ENCODE measurements at places on chromosomes 2 and 18.

- DNase-seq, result no peak
These were observed 786.0 kb upstream of the SLC39A10 start for GRCh38 chr2:194870974-194871535.

DNA sequence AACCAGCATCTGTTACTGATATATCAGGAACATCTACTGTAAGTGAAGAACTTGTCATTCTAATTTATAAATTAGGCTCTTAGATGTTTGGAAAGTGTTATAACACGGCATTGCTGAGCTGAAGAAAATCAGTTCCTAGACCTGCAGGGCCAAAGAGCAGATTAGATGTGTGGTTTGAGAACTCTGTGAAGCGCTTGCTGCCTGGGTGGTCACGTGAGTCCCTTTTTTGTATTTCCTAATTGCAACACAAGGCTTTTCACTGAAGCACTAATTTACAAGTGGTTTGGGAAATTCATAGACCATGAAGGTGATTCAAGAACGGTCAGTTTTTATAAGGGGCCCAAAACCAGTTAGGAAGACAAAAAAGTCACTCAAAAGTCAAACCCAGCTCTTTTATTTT lies 106.9 kb upstream of the SP3 start:
- no peak for DNase-seq

DNA sequence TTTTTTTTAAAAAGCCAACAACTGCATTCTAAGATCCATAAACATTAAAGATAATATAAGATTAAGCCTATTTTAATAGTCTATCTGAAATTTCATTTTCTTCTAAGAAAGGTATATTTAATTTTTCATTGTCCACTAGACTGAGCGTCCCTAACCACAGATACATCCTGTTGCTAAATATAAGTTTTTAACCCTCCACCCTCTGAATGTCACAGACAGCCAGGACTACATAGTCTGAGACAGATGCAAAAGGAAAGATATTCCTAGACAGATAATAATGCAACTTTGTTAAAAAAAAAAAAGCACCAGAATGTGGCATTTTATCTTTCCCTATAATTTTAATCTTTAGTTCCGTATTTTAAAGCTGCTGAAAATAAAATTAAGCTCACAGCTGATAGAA lies 114.6 kb downstream of the ZEB2 start:
- DNase-seq, result no peak

DNA sequence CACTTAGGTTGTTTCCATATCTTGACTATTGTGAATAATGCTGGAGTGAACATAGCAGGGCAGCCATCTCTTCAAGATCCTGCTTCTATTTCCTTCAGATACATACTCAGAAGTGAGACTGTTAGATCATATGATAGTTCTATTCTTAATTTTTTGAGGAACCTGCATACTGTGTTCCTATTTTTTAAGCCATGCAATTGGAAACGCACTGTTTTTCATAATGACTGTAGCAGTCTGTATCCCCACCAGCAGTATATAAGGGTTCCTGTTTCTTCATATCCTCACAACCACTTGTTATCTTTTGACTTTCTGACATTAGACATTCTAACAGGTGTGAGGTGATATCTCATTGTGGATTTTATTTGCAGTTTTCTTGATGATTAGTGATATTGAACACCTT lies 15.5 kb downstream of the NEURL3 start:
- DNase-seq, result no peak

- DNase-seq, result no peak
These were observed 27.6 kb downstream of the INPP5D start for GRCh38 chr2:233087713-233088112.

DNA sequence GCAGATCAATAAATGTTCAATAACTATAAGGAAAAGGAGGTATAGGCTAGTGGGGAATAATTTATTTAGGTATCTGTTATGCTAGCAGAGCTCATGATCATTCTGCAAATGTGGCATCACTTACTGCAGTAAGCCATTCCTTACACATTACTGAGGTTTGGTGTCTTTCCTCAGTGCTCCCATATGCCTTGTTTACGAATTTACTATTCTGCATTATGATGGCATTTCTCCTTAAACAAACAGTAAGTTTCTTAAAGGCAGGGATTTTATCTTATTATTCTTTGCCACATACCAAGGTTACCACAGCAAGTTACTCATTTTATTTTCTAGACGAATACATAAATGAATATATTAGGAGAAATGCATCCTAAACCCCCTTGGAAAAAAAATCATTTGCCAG lies 88.4 kb downstream of the DSEL start:
- DNase-seq, result no peak

DNA sequence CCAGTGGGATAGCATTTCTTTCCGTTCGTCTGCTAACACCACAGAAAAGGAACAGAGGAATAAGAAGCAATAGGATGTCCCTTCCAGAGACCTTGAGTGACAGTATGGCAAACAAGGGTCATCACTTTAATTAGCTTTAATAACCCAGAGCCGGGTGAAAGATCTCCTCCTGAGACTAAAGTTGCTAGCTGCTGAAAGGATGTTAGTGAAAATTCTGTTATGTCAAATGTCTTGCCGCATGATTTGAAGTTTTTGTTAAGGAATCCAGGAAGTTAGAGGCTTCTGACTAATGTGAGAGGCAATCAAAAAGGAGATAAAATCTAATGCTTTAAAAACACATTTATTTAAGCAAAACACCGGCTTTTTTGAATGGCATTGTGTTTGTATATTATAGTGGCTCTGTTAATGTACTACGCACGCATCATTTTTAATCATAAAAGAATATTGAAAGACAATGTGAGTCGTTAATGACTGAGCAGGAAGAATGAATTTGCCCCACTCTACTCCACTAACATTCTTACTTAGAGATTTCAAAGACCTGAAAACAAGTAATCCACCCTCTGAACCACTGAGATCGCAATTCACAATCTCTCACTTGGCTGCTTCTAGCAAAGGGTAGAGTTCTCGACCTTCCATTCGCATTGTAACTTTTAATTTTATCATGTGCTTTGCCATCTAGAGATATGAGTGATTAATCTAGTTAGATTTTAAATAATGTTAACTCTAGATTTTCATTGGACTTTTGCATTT lies 536.6 kb downstream of the LRRTM4 start:
- no peak for DNase-seq

- no peak for DNase-seq
These were observed 31.8 kb upstream of the IMP4 start for GRCh38 chr2:130310881-130311280.

DNA sequence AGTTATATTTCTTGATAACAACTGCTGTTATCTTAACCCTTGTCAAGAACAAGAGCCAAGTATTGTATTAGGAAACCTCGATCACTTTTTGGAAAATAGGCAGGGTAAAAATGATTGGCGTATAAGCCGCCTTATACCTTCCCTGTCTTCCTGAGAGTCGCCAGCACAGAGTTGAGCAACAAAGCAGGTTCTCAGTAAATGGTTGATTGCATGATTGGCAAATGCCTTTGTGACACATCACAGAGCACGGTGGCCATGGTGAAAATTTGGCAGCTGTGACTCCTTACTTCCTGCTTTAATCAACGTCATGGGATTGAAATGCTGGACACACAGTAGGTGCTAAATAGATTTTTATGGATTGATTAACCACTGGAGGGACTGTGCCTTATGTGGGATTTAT lies 3.9 kb upstream of the KLHL29 start:
- DNase-seq, result peak; percentile 50

GRCh38 chr2:200101922-200102321 lies 146.5 kb downstream of the MAIP1 start:
- DNase-seq, result no peak

GRCh38 chr18:13603304-13604019 lies 122.9 kb downstream of the FAM210A start:
- DNase-seq, result no peak

DNA sequence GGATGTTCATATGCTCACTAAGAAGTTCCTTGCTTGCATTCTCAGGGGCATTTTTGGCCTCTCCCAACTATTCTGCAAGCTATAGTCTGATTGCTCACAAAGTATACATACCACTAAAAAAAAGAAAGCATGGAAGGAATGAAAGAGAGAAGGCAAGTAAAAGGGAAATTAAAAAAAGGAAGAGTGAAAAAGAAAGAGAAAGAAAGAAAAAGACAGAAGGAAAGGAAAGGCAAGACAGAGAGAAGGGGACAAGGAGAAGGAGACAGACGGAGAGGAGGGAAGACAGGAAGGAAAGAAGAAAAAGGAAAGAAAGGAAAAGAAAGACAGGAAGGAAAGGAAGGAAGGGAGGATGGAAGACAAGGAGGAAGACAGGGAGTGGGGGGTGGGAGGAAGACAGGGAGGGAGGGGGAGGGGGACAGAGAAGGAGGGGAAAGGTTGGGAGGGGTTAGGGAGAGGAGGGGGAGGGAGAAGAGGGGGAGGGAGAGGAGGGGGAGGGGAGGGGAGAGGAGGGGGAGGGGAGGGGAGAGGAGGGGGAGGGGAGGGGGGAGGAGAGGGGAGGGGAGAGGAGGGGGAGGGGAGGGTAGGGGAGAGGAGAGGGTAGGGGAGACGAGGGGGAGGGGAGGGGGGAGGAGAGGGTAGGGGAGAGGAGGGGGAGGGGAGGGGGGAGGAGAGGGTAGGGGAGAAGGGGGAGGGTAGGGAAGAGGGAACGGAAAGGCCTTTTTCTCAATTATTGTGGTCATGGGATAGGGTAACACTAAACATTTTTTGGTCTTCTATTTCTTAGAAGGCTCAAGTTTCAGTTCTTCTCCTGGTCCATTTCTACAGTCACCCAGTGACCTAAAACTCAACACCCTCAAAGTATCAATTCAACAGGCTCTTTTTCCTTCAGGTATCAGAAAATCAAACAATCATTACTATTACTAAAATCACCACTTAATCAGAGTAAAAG lies 50.7 kb downstream of the CERKL start:
- DNase-seq, result no peak

DNA sequence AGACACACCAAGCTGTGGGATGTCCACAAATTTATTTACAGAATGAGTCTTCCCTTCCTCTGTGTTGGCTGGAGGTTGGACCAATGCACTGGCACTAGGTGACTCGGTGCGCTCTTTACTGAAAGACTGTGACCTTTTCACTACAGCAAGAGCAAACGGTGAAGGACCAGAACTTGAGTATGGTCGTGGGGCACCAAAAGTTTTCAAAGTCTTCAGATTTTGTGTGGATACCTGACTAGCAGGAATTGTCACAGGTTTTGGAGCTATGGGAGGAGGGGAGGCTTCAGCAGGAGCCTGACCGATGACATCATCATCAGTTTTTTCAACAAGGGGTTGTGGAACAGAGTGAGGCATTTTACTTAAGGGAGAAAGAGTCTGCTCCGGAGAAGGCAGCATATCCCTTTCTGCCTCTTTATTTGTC lies 73.0 kb upstream of the GRB14 start:
- DNase-seq, result no peak

DNA sequence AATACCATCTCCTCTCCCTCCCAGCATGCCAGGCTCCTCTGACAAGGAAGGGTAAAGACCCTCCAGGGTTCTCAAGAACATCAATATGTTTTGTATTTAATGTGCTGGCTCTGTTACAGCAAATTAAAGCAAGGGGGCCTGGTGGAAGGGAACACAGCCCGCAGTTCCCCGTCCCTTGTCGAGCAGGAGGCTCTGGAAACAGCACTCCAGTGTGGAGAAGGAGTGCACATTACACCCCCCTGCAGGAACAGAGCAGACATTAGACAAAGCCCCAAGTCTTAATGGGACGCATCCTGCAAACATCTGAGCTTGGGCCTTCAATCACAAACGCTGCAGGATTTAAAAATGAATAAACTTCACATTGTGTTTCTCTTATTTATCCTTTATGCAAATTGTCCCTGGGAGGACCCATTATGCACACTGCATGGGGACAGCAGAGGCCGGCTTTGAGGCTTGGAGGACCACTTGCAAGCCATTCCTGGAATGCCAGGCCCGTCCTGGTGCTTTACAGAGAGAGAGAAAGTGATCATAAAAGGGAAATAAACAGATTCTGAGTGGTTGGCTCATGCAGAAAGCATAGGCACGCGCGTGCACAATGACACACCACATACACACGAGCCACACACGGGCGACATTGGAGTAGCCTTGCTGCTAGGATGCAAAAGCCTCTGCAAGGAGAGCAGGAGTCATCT lies 328.7 kb downstream of the SMAD2 start:
- DNase-seq, result no peak

- peak; percentile 37 for DNase-seq
These were observed 33.9 kb upstream of the GORASP2 start for GRCh38 chr2:170895023-170895757.

DNA sequence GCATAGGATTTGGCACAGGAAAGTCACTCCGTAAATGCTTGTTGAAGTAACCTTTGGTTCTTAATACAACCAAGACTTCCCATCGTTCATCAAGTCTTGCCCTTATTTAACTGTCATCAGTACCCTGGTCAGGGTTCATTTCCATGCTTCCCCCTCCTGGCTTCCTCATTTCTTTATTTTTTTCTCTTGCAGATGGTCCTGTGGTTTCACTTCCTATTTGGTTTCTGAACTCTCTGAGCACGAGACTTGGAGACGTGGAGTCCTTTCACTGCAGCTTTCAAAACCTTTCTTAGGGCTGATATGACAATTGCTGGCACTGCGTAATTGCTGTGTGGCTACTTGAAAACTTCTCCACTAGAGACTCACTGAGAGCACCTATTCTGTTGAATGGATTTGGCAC lies 59.9 kb upstream of the PID1 start:
- DNase-seq, result no peak

GRCh38 chr2:104332731-104333130 lies 521.2 kb upstream of the POU3F3 start:
- no peak for DNase-seq

DNA sequence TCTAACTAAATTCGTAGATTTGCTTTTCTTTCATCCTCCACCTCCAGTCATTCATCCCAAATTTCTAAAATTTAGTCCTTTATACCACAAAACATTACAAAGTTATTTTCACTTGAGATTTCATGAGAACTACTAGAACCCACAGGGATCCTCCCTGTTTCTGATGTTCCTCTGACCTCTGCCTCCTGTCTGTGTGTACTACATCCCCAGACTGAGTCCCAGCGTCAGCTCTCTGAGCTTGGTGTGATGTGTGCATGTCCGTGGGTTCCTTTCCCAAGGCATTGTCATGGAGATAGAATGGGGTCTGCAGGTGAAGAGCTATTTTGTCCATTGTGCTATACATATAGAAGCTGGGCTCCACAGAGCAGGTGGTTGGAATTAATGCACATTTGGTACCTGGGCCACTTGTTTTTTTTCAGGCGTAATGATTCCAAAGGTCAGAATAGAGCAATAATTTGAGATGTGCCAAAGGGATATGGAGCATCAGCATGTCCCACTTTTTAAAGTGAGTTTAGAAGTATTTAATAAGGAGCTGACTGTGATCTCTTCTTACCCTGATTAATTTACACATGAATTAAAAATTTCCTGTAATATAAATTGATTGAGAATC lies 151.2 kb upstream of the BOD1L2 start:
- no peak for DNase-seq

DNA sequence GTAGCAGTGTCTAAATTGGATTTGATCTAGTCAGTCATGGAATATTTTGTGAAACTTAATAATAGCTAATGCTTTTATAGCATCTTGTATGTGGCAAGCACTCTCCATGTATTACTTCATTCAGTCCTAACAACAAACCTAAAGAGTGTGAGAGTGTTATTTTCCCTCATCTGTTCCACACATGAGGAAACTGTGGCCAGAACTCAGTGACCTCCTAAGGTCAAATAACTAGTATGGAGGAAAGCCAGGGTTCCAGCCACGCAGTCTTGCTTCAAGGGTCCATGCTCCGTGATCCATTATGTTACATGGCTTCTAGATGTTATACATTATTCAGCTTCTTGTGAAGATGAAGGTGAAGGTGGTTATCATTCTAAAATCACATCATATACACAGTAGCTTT lies 45.5 kb downstream of the TWSG1 start:
- DNase-seq, result no peak

- peak; percentile 51 for DNase-seq
These were observed 70.9 kb downstream of the SUCLG1 start for GRCh38 chr2:84388133-84388532.

Measured in stromal cell of bone marrow (primary cell).